ENCODE measurements at places on chromosomes 4 and X. TPM values are rescaled to one million over a fixed set of nuclear protein-coding genes. Genes with fewer than 3 reads are reported as not detected.

The SYTL4 gene
- 0.20 TPM for total RNA-seq

DNA sequence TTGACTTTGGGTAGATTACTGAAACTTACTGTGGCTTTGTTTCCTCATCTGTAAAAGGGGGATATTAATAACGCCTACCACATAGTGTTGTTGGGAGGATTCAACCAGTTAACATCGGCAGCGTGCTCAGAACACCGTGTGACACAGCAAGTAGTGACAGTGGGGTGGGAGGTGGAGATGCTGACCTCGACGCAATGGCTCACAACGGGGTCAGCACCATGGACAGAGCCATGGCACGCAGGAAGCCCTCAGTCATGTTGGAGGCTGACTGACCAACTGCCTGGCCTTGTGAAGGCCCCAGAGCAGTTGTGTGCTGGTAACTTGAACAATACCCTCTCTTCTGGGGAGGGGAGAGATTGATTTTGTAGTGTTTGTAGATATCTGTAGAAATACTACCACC is 93.2 kb downstream of the WFS1 start:
- H3K36me3 ChIP-seq: no peaks in the 10 kb centered on the region
- peak overlapping the region; percentile 74 for H3K27ac ChIP-seq
- no peaks in the 10 kb centered on the region for H3K4me1 ChIP-seq
- peaks cover 41% of the 10 kb centered on the region for H3K27me3 ChIP-seq
- no peak overlapping the region for H3K4me3 ChIP-seq
- DNase-seq: no peak

The TMEM255A gene
- 0.30 TPM for total RNA-seq

The PRDM8 gene
- total RNA-seq: 10.2 TPM

DNA sequence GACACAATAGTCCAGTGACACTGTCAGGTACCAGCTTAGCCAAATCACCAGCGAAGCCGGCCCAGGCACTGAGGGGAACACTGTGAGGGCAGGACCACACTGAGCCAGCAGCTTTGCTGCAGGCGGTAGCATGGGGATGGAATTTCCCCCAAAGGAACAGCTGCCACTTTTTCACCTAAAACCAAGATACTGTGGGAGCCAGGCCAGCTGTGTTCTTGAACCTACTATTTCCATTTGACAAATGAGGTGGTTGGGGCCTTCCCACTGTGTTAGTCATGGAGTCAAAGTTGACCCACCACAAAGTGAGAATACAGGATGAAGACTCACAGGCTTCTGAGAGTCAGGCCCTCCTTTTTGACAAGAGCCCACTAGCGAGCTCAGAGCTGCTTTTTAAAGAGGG is 70.7 kb upstream of the SH3RF1 start:
- no peaks in the 10 kb centered on the region for H3K36me3 ChIP-seq
- H3K4me3 ChIP-seq: no peak overlapping the region
- no peaks in the 10 kb centered on the region for H3K4me1 ChIP-seq

DNA sequence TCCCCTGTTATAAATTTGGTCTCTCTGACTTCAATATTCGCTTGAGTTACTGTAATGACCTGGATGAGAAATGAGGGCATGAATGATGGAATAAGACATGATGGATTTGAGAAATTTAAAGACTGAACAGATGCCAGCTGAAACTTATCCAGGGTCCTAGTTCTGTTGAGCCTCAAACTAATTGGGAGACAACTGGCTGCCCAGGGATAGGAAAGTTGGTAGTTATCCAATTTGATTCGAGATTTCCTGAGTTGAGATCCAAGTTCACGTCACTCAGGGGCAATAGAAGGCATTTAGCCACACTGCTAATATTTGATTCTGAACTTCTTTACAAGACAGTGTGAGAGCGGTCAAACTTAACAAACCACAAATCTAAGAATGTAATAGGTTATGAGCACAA is 159.0 kb upstream of the CXCL13 start:
- H3K36me3 ChIP-seq: peaks cover 2% of the 10 kb centered on the region
- no peak for DNase-seq
- peaks cover 42% of the 10 kb centered on the region for H3K27me3 ChIP-seq

The AWAT2 gene
- total RNA-seq: not detected

The PABPC4L gene
- not detected for total RNA-seq

DNA sequence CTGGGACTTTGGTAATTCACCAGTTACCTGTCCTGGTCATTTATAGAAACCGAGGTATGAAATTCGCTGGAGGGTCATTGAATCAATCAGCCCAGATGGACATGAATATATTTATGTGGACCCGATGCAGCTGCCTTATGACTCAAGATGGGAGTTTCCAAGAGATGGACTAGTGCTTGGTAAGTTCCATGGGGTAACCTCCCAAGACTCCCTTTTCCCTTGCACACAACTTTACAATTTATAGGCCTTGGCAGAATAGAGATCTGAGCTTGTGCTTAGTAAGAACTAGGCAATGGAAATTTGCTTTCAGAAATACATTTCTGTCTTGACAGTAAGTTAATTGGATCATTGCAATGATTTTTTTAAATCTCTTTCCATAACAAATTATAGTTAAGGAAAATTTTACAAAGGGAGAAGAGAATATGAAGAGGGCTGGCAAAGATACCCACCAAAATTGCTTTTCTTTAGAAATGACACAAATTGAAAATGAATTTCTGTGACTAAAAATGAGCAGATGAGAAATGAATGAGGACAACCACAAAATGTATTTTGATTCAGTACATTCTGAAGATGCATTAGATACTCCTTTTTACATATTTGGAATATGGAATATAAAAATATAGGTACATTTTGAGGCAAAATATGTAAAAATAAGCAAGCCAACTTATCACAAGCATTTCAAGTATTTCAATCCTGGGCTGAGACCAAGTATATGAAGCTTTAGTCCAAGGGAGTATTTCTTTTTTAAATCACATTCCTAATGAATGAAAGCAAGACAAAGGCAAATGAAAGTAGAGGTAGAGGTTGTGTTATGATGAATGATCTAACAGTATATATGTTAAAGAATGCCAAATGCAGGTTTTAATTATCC is 45.9 kb downstream of the PDGFRA start:
- no peak for DNase-seq
- H3K4me3 ChIP-seq: no peak overlapping the region
- H3K36me3 ChIP-seq: no peaks in the 10 kb centered on the region
- no peak overlapping the region for H3K27ac ChIP-seq

The SUPT20HL2 gene
- not detected for total RNA-seq

The POU4F2 gene
- not detected for total RNA-seq

Measured in T-helper 17 cell (primary cell).